ENCODE measurements at places on chromosomes 11 and 22.

GRCh38 chr11:23221366-23221765 lies 361.1 kb upstream of the CCDC179 start:
- no peak for DNase-seq

DNA sequence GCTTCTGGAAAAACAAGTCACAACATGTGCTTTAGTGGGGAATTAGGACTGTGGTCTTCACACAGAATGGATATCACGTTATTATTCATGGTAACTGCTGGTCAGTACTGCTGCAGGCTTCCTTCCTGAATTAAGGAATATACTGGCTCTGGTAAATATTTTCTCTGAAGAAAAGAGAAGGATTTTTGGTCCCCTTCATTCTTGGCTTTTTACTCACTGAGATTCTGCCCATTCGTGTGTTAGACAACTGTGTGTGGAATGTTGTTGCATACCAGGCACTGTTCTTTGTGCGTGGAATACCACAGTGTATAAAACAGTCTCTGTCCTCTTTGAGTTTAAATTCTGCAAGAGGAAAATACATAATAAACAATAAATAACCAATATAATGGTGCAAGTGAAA lies 80.3 kb downstream of the ALX4 start:
- no peak for DNase-seq

DNA sequence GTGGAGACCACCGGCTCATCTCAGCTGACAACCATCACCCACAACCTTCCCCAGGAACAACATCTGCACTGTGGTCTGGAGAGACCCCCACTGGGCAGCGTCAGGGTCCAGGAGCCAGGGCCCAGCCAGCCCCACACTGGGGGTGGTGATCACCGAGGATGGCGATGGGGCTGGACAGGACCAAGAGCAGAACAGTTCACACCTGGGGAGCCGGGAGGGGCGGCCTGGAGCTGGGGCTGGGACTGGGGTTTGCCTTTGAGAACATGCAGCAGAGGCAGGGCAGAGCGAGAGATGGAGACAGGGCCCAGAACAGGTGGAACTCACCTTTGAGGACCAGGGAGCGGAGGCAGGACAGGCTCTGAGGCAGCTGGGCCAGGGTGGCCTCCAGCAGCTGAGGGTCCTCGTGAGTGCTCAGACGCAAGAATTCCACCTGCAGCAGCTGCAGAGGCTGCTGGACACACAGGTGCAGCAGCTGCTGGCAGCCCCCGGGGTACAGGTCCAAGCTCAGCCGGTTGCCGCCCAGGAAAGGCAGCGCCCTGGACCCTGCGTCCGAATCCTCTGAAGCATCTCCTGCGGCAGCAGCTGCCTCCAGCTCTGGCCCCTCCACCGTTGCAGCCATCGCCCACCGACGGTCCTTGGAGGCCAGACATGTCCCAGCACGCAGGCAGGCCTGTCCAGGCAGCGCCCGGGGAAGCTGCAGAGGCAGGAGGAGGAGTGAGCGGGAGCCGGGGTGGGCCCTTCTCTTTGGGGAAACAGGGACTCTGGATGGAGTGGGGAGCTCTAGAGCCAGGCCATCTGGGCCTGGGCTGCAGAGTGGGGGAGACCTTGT lies 1.0 kb downstream of the PIDD1 start:
- no peak for DNase-seq

DNA sequence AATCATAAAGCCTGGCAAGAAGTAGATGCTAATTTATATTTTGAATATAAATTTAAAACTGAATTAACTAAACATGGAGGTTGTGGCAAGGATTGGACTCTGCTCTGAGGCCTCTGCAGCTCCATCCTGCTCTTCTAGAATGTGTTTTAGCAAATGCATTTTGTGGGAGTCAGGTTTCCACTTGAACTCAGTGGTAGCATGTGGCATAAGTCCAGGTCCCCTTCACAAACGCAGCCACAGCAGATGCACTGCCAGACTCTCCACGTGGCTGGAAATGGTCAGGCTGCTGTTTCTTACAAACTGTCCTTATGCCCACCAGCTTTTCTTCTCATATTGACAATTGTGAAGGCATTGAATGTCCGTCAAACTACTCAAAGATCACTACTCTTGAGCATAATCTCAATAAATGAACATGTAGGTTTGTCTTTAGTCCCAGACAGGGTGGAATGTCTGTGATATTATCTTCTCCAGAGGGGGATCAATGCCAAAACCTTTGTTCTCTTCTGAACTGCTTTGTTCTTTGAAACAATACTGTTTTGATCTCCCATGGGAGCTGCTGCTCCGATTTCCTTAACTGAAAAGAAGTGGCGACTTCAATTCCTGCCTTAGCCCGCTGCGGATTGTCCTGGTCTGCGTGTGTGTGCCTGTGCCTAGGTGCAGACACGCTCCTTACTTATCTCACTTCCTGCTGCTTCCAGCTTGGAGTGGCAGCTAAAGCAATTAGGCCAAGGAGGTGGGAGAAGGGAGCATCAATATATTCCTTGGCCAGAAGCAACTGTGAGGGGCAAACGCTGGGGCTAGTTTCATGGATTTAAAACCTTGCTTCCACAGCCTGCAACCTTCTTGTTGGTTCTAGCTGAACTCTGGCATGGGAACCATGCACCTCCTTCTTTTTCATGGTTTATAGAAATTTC lies 24.2 kb downstream of the EIF4G2 start:
- no peak for DNase-seq

GRCh38 chr11:120105576-120105975 lies 32.3 kb downstream of the TRIM29 start:
- no peak for DNase-seq

DNA sequence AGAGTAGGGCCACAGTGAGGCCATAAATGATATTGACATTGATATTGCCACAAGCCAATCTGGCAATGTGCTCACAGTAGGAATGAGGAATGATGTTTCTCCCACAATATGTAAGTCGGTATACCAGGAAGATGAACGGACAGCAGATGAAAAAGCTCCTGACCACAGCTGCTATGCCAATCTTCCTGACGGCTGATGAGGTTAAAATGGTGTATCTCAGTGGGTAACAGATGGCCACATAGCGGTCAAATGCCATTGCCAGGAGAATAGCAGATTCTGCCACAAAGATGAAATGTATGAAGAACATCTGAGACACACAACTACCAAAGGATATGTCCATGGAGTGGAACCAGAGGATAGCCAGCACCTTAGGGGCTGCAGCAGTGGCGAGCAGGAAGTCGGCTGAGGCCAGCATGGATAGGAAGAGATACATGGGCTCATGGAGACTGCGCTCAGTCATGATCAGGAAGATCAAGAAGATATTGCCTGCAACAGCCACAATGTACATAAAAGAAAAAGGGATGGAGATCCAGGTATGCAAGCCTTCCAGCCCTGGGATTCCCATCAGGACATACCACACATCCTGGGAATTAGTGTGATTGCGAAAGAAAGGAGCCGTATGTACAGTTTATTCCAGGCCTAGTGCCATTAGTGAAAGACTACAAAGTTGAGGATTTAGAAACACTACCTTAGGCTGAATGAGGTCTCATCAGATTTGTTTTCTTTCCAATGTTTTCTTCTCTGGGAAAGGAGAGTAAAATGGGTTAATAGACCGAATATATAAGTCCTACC lies 22.2 kb downstream of the OR51V1 start:
- no peak for DNase-seq

DNA sequence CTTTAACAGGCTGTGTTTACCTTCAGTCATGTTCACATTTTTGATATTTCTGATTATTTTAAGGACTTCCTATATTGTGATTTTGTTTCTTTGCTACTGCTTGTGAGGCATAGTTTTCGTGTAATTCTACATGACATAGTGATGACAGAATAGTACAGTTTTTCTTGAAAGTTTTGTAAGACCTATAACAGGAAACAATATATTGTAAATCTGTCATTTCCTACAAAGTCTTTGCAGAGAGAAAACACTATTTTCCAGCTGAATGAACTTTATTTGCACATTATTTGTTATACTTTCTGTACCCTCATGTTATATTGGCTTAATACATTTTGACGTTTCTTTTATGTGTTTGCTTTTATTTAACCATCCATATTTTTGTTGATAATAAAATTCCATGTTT lies 191.1 kb downstream of the TMEM135 start:
- no peak for DNase-seq

DNA sequence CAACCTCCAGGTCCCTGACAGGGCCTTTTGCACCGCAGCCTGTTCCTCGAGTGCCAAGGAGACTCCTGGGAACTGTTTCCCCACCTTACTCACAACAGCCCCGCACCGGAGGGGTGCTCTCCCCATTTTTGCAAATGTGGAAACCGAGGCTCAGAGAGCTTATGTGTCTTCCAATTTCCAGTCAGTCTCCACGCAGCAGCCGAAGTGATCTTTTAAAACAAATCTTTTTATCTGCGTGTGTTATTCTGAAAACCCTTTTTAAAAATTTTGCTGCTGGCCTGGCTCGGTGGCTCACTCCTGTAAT lies 409 bp upstream of the TMEM134 start:
- no peak for DNase-seq

DNA sequence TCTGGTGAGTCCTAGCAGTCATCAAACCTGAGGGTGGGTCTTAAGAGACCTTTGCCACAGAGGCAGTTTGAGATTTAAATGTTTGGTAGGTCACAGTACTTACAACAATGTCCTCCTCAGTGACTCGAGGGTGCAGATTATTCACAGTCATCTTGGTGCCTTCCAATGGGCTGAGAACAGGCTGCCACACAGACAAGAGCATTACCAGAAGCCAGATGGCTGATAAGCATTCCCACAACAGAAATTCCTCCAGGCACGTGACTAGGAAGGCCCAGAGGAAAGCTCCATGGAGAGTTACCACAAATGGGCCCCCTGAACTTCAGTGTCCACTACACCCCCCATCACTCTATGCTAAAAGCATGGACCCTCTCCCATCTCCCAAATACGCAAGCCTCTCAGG lies 19.2 kb downstream of the POLDIP3 start:
- DNase-seq: no peak

DNA sequence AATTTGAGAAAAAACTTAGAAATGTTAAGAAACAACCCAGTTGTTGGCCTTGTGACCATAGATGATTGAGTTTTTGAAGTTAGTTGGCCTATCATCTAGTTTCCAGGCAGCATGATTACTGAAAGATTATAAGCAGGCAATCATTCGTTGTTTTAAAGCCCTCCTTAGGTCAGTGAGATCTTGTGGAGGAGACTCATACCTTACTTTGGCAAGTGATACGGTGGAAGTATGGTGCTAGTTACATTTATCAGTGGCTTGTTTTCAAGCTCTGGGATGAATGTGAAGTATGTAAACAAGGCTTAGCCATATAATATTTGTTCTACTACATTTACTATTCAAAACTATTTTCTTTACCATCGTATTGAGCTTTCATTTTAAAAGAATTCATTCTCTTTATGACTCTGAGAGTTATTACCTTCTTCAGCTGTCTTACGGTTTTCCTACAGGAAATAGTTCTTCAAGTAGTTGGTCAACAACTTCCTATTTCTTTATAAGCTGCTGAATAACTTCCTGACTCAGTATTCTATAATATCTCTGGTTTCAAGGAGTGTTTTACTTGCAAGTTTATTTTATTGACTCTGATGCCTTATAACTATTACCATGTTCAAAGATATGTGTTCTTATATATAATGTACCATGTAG lies 7.3 kb downstream of the YAP1 start:
- DNase-seq: no peak

- no peak for DNase-seq
Observed at GRCh38 chr11:133038850-133039249, 493.5 kb downstream of the OPCML start.

DNA sequence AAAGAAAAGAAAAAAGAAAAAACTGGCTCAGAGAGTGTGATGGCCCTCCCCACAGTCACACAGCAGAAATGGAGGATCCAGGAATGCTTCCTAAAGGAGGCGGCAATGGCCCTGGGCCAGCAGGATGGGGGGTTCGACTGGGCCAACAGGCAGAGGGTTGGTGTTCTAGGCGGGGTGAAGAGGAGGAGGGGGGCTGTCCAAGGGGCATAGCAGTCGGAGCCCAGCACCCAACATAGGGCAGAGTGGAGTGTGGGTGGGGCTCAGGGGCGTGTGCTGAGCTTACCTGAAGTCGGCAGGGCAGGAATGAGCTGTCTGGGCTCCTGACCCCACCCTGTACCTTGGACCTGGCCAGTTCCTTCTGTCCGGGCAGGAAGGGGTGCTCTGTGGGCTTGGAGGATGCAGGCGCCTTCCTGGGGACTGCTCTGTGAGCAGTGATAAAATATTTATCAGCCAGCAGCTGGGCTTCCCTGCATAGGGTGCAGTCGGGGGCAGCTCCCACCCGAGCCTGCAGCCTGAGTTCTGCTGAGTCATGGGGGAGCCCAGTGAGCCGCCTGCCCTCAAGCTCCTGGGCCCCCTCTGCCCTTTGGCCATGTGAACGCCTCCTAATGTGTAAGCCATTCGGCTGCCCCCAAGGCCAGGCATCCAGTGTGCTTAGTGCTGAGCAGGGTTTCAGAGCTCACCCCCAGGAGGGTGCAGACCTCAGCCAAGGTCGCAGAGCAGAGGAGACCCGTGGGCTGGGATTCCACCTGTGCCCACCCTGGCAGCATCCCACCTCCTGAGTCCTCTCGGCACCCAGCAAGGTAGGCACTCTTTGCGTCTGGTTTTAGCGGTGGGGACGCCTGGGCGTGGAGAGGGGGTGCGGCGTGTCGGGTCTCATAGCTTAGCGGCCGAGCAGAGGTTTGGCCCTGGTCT lies 25.3 kb upstream of the PRR5 start:
- DNase-seq: no peak

- DNase-seq: no peak
Observed at GRCh38 chr11:47248304-47248663, 330 bp downstream of the ACP2 start.

- DNase-seq: no peak
Observed at GRCh38 chr22:20782083-20782482, 8.2 kb downstream of the SERPIND1 start.

DNA sequence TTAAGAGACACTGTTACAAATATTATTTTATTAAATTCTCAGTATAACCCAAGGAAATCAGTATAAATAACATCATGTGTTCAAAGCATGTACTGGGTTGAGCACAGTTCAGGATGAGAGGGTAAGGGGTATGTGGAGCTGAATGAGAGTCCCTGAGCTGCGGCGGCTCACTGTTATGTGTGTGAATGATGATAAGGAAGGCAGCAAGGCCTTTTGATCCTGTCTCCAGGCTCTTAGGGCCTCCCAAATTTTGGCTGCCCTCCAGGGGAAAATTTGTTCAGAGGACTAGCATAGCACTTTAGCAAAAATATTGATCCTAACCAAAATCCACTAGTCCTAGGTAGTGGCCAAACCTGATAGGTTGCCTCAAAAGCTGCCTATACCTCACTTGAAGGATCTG lies 86.1 kb upstream of the SPON1 start:
- no peak for DNase-seq

GRCh38 chr11:16173798-16174197 lies 182.5 kb downstream of the SOX6 start:
- no peak for DNase-seq

DNA sequence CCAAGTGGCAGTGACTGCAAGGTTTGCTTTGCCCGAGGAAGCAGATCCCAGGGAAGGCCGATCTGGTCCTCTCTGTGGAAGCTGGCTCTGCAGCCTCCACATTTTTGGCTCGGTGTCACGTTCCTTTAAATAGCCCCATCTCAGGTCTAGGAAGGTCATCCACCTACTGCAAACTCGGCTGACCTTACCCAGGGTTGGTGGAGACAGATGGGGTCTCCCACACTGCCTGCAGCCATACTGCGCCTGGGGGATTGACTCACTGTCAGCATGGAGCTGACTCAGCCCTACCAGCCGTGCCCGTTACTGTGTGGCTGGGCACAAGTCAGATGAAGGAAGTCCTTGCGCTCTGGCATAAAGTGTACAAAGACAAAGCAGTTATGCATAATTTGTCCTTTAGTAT lies 16.9 kb downstream of the CDPF1 start:
- no peak for DNase-seq

- DNase-seq: no peak
Observed at GRCh38 chr11:132671851-132672370, 860.4 kb downstream of the OPCML start.

Data from cortex of kidney (tissue), 1 donor.